ENCODE measurements at places on chromosomes 2 and 18. TPM values are rescaled to one million over a fixed set of nuclear protein-coding genes. Genes with fewer than 3 reads are reported as not detected.

Gene SLC38A11
- 9.6 TPM for polyA plus RNA-seq

Gene TRABD2A
- 0.30 TPM for polyA plus RNA-seq

Gene C1QL2
- polyA plus RNA-seq, result not detected

Gene HOXD8
- 217 TPM for polyA plus RNA-seq

Gene TFPI
- polyA plus RNA-seq, result 43.3 TPM

Gene ALPP
- polyA plus RNA-seq, result 0.06 TPM

Gene GAREM2
- 6.0 TPM for polyA plus RNA-seq

Gene ASAP2
- polyA plus RNA-seq, result 57.9 TPM

Gene CASP10
- polyA plus RNA-seq, result 7.2 TPM

Gene EGR4
- not detected for polyA plus RNA-seq

Gene FNDC4
- polyA plus RNA-seq, result 7.6 TPM

Gene CROCC2
- polyA plus RNA-seq, result not detected

Gene GPR75
- 1.8 TPM for polyA plus RNA-seq

Gene DUSP19
- polyA plus RNA-seq, result 5.9 TPM

Gene FIGN
- 7.9 TPM for polyA plus RNA-seq

Gene HTR2B
- polyA plus RNA-seq, result 25.3 TPM

Gene ASB18
- 0.06 TPM for polyA plus RNA-seq

Gene GPAT2
- 3.3 TPM for polyA plus RNA-seq

Gene PRSS56
- not detected for polyA plus RNA-seq

Gene FOXI3
- 0.13 TPM for polyA plus RNA-seq

Gene PAX3
- not detected for polyA plus RNA-seq

Gene HOXD3
- polyA plus RNA-seq, result 21.2 TPM

All from right renal cortex interstitium (tissue), 3 donors.